ENCODE measurements at places on chromosomes 16 and 17.

DNA sequence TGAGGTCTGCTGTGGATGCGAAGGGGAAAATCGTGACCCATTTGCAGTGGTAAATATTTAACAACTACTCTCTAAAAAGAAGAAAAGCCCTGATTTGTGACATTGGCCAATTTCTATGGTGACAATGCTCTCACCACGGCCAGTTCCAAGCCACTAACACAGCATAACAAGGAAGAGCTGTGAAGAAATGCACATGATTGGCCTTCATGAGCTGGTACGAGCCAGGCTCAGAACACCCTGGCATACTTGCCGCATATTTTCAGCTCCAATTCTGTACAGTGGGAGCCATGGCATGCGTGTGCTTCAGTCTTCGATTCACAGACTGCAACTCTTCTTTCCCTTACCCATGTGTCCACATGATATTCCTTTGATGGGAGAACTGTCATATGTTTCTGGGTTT lies 363.9 kb upstream of the CDH5 start:
- DNase-seq = no peak

- DNase-seq = no peak
Observed at GRCh38 chr17:2656283-2656682, 55.3 kb downstream of the CLUH start.

DNA sequence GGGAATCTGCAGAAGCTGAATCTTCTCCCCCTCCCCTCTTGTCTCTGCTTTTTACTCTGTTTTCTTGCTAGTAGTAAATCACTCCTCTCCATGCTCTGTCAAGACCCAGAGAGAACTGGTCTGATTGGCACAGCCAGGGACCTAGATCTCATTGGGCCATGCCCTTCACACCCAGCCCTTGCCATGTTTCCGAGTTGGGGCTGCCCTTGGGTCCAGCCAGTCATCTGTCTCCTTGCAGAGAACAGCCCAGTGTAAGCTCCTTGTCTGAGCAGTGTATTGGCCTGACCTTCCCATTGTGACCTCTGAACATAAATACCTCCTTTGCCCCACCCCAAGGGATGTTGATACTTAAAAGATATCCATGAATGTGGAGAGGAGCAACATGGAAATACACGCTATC lies 3.9 kb downstream of the MMP15 start:
- DNase-seq = no peak

DNA sequence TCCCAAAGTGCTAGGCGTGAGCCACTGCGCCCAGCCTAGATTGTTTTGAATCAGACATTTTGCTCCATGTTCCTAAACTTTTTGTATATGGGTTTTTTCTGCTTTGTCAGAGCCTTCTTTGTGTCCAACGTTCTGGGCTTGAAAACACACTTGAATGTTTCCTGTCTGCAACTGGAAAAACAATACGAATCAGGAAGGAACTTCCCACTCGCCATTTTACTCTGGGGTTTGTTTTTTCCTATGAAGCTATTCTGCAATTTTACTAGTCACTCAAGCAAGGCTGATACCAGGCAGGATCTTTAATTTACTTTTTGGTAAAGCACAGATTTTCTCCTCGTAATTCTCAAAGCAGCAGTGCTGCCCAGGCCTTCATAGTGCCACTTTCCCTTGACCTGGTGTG lies 31.6 kb downstream of the ARHGAP17 start:
- no peak for DNase-seq

GRCh38 chr17:4733073-4733531 lies 1.9 kb downstream of the MED11 start:
- DNase-seq = no peak

- no peak for DNase-seq
Observed at GRCh38 chr16:4175849-4176248, 59.6 kb upstream of the ADCY9 start.

- no peak for DNase-seq
Observed at GRCh38 chr16:82059161-82059982, 24.3 kb downstream of the HSD17B2 start.

GRCh38 chr17:75900691-75901533 lies 3.8 kb downstream of the MRPL38 start:
- DNase-seq = no peak

DNA sequence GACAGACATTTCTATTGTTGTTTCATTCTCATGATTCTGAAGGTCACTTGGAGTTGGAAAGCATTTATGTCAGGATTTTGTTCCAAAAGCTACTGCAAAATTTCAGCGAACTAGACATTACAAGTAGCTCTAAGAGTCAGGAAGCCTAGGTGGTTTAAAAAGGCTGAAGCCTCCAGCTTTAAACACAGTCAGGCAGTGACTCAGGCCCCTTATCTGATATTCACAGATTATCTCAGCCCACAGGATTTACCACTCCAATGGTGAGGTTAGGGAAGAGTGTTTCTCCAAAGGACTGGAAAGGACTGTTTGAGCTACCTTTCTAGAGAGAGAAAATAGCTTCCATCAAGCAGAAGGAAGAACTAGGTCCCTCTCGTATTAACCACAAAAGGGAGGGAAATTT lies 624.4 kb upstream of the C16orf82 start:
- DNase-seq = no peak

DNA sequence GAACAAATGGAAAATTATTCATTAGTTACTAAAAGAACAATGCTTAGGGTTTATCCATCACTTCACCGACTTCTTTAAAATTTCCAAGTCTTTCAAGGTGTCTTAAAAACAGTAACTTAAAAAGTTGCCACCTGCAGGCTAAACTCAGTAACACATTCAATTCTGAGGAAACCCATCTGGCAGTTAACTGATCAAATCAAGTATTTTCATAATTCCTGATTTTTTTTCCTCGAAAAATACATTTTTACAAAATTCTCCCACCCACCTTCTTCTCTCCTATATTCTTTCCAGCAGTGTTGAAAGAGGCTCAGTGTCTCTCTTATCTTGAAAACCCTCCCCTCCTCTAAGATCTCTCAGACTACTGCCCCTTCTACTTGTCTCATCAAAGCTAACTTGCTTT lies 29.9 kb downstream of the PARN start:
- peak; percentile 2 for DNase-seq

GRCh38 chr17:32235588-32235987 lies 30.0 kb upstream of the RHBDL3 start:
- no peak for DNase-seq

DNA sequence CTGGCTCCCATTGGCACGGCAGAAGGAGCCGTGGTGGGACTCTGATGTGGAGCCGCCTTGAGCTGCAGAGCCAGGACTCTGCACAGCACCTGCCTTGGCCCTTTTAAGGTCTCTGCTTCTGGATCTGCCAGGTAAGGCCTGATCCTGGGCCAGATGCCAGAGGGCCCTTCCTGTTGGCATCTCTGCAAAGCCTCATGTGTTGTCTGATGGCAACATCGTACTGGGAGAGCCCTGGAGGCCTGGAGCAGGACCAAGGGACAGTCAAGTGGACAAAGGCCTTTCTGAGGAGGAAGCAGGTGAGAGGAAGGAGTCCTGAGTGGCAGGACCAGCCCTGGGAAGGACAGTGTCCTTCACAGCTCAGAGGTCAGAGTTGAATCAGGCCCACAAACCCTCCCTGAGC lies 26.1 kb downstream of the SOCS1 start:
- no peak for DNase-seq

DNA sequence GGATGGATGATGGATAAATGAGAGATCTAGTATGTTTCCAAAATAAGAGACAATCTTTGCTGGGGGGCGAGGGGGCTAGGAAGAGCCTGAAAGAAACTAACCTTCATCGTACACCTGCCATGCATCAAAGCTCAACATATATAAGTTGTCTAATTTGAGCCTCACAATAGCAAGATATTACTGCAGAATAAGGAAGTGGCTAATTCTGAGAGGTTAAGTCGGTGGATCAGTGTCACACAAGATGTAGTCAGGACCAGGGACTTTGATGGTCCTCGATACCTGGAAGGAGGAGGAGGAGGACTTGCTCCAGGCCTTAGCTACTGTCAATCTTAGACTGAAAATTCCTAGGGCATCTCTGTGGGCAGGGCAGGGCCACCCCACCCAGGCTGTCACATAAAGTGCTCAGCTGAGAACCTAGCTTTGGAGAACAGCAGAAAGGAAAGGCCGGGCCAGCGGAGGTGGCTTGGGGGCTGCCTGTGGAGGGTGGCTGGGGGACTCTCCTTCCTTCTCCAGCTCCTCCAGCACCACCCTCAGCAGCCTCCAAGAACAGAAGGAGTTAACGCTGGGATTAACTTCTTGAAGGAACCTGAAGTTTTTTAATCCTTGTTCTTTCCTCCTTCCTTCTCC lies 460 bp upstream of the SLC13A2 start:
- DNase-seq = no peak

DNA sequence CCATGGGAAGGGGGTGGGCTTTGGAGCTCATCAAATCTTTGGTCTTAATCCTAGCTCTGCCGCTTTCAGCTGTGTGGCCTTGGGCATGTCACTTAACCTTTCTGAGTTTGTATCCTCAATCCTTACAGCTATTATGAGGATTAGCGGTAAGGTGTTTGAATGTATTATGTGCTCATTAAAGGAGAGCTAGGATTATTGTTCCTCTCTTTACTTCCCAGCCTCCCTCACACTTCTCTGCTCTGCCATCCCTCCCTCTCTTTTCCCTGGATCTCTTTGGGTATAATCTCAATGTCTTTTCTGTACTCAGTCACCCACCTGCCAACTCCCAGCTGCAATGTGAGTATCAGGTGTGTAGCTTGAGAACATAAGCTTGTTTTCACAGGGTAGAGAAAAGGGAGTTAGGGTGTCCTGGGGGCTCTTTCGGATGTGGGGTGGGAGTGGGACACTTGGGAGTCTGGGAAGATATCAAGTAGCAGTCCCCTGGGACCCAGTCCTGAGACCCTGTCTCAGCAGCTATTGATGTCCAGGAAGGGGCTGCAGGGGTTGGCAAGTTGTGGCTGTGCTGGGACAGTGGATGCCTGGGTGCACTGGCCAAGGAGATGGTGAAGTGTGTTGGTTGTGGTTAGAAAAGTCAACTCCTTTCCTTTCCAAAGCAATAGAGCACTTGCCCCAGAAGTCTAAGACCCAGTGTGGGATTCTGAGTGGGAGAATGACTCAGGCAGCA lies 1.8 kb downstream of the EFNB3 start:
- no peak for DNase-seq

DNA sequence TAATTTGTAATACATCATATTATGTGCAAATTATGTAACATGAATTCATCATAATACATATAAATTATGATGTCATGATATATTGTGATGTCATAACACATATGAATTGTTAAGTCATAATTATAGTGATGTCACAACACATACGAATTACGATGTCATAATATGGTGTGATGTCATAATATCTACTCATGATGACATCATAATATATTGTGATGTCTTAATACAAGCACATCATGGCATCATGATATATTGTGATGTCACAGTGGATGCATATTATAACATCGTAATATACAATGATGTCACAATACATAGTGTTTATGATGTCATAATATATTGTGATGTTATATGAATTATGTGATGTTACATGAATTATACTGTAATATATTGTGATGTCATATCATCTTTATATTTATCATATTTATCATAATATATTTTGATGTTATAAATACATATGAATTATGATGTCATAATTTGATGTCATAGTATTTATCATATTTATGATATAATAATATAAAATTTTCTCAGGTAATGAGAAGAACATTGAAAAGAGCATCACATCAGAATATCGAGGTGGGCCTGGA lies 1793.0 kb downstream of the TP53TG3F start:
- DNase-seq = no peak

GRCh38 chr16:26700250-26700649 lies 366.5 kb upstream of the C16orf82 start:
- DNase-seq = no peak

DNA sequence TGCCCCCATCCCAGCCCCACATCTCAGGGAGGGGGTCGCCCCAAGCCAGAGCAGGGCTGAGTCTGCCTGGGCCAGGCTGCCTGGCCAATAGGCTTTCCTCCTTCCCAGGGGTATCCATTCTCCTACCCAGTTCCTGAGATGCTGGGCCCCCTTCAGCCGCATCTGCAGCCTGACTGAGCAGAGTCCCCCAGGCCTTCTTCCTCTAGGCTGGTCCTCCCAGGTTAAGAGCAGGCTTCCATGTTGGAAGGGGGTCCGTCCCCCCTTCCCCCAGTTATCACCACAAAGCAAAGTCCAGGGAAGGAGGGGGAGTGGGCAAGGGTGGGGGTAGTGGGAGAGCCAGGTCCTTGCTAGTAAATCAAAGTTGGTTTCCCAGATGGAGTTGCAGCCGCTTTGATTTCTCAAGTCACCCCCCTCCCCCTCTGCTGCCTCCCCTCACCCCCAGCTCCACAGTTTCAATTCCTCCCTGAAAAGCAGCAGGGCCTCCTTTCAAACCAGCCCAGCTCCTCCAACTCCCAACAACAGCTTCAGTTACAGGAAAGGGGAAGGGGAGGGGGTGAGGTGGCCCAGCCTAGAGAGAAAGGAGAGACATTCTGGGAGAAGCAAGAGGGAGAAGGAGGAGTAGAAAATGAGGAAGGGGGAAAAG lies 9.5 kb upstream of the FZD2 start:
- no peak for DNase-seq

GRCh38 chr16:12426122-12426521 lies 377.6 kb downstream of the CPPED1 start:
- no peak for DNase-seq

DNA sequence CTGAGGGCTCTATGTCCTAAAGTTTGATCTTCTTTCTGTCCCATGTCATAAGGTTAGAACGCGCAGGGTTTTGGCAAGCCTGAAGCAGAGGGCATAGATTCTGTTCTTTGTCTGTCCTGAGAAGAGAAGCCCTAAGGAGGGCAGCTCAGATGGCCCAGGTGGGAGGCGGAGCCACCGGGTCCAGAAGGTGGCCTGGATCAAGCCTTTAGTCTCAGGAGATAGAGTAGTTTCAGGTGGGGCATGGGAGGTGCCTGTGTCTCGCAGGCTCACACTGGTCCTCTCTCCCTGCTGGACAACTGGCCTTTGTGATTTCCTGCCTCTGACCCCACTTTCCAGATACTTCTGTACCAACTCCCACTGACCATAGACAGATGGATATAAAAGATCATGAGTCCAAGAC lies 44.2 kb upstream of the DNAJA2 start:
- DNase-seq = no peak

DNA sequence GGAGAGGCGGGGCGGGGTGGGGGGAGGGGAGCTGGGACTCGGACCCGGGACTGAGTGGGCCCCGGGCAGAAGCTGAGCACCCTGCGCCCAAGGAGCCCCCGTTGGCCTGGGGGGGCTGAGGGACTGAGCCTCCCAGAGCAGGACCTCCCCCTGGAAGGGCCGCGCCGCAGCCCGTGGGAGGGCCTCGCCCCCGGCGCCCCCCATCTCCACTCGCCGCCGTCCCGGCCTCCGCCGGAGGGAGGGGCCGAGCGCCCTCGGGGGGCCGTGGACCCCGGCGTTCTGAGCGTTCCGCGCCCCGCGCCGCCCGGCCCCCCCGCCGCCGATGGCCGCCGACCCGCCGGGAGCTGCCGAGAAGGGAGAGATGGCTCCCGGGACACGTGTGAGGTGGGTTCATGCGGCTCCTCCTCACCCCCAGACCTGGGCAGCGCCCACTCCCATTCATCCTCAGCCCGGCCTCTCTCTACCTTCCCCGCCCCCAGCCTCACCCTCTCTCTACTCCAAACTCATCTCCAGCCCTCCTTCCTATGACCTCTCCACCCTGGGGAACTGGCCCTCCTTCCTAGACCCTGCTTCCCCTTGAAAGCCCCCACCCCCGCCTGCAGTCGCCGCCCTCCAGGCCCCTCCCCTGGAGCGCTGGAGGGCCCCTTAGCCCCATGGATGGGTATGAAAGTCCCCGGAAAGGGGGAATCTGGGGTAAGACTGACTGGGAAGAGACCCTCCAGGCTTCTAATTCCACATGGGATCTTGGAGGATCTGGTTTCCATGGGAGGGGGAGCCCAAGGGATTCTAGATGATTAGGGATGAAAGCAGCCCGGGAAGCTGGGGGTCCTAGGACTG lies 922 bp downstream of the FBXL19 start:
- DNase-seq = no peak

- DNase-seq = no peak
Observed at GRCh38 chr17:82677353-82677925, 21.1 kb downstream of the RAB40B start.

GRCh38 chr16:67446968-67447507 lies 16.1 kb downstream of the HSD11B2 start:
- no peak for DNase-seq
